Gastrocnemius medialis (tissue), 4 donors: ENCODE measurements at places on chromosomes 5 and 9.

- H3K36me3 ChIP-seq = no peaks in the 10 kb centered on the region
- H3K27me3 ChIP-seq = no peaks in the 10 kb centered on the region
- DNase-seq = no peak
- no peak overlapping the region for H3K4me3 ChIP-seq
- no peak overlapping the region for H3K27ac ChIP-seq
Measured at GRCh38 chr5:159415301-159415937, 85.1 kb upstream of the IL12B start.

DNA sequence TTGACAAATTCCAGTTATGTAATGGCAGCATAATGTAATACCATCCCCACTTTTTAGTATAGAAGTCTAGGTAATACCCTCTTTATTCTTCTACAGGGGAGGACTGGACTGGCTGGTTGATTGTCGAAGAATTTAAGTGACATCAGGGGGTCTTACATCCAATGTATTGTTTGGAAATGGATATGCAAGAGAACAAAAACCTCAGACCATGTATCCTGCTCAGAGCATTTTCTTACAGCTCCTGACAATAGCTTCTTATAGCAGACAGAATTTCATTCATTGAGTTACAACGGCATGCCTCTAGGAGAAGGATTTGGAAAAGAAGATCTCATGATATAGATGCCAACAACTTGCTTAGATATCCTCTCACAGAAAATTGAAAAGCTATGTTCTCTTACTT lies 2032.3 kb downstream of the EFNA5 start:
- H3K27ac ChIP-seq = no peak overlapping the region
- no peak for DNase-seq
- no peak overlapping the region for H3K4me3 ChIP-seq
- H3K27me3 ChIP-seq = no peaks in the 10 kb centered on the region
- H3K4me1 ChIP-seq = no peaks in the 10 kb centered on the region

GRCh38 chr5:166341740-166342337 lies 1949.6 kb upstream of the WWC1 start:
- no peaks in the 10 kb centered on the region for H3K27me3 ChIP-seq
- DNase-seq = no peak
- H3K4me1 ChIP-seq = no peaks in the 10 kb centered on the region
- no peak overlapping the region for H3K4me3 ChIP-seq

- no peaks in the 10 kb centered on the region for H3K27me3 ChIP-seq
- no peak for DNase-seq
- H3K36me3 ChIP-seq = no peaks in the 10 kb centered on the region
Measured at GRCh38 chr9:85228111-85228855, 513.5 kb downstream of the AGTPBP1 start.

DNA sequence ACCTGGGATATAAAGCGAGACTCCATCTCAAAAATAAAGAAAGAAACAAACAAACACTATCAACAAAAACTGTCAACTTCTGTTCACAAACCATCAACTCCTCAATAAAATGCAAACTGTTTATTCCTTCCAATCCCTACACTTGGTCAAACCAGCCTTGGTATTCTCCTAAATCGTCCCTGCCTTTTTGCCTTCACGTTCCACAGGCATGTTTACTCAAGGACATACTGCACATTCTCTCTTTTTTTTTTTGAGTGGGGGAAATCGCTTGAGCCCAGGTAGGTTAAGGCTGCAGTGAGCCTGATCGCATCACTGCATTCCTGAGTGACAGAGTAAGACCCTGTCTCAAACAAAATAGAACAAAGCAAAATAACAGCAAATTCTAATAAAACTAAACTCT lies 13.0 kb downstream of the UBAP2 start:
- no peak overlapping the region for H3K27ac ChIP-seq
- no peaks in the 10 kb centered on the region for H3K36me3 ChIP-seq

DNA sequence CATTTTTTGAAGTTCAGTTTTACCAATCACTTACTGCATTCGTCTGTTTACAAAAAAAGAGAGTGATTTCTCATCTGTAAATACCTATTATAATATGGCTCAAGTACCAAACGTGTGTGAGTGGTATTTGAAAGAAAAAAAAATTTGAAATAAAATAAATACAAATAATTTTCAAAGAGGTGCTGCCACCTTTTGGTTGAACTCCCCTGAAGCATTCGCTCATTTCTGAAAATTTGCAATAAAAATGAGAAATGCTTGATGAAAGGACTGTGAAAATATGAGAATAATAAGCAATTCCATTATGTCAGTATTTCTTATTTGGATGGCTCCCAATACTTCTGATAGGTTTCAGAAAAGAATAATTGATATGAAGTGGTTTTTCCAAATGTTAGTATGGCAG lies 409.9 kb downstream of the CTNND2 start:
- H3K36me3 ChIP-seq = no peaks in the 10 kb centered on the region
- no peaks in the 10 kb centered on the region for H3K4me1 ChIP-seq
- no peak overlapping the region for H3K27ac ChIP-seq
- H3K4me3 ChIP-seq = no peak overlapping the region

DNA sequence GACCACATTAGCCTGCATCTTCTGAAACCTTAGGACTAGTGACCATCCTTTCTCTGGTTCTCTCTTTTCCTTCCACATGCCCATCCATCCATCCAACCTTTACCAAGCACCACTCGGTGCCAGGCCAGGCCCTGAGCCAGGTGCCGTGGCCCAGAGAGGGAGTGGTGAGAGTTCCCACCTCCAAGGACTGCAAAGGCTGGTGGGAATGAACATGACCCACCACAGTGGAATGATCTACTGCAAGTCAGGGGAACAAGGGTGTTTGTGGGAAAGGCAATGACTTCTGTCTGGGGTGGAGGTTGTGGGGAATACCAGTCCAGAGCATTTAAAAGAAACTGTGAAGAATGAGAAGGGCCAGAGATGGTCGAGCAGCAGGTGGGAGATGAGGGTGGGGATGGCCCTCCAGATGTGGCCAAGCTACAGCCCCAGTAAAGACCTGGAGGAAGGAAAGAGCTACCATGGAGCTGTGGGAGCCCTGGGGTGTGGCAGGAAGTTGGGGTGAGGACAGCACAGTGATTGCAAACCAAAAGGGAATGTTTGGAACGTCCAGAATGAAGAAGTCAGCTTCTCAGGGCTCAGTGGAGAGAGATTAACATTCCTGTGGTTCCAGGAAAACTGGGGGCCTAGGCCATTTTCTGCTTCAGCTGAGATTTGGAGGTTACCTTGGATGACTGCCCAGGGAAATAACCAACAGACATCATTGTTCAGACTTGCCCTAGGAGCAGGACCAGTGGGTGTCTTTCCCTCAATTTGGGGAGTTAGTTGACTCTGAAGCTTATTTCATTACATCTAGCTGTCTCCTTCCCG lies 30.7 kb upstream of the CORO2A start:
- no peaks in the 10 kb centered on the region for H3K27me3 ChIP-seq
- peaks cover 8% of the 10 kb centered on the region for H3K4me1 ChIP-seq
- DNase-seq = no peak
- H3K36me3 ChIP-seq = no peaks in the 10 kb centered on the region

- H3K27ac ChIP-seq = no peak overlapping the region
- no peaks in the 10 kb centered on the region for H3K4me1 ChIP-seq
- H3K4me3 ChIP-seq = no peak overlapping the region
Measured at GRCh38 chr5:54021431-54022164, 288.8 kb downstream of the ARL15 start.

GRCh38 chr5:17067657-17068392 lies 131.7 kb upstream of the MYO10 start:
- H3K27me3 ChIP-seq = no peaks in the 10 kb centered on the region
- H3K36me3 ChIP-seq = no peaks in the 10 kb centered on the region
- no peaks in the 10 kb centered on the region for H3K4me1 ChIP-seq
- H3K27ac ChIP-seq = no peak overlapping the region
- no peak for DNase-seq

GRCh38 chr5:117615226-117615625 lies 1040.6 kb upstream of the SEMA6A start:
- H3K27ac ChIP-seq = no peak overlapping the region
- H3K36me3 ChIP-seq = no peaks in the 10 kb centered on the region
- no peak overlapping the region for H3K4me3 ChIP-seq
- no peaks in the 10 kb centered on the region for H3K27me3 ChIP-seq
- no peaks in the 10 kb centered on the region for H3K4me1 ChIP-seq

DNA sequence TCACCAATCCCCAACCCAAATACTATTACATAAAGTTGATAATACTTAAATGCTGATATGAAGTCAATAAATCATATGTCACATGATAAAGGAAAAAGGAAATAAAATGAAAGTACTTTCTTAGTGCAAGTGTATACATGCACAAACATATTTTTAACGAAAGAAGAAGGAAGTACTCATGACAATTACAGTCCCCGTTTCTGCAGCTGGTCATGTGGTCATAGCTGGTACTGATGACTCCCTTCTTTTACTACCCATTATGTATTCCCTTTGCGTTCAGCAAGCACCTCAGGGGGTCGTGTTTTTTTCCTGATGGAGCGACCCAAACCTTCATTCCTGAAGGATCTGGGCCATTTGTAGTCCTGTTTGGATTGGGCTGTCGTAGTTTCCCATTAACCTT lies 27.3 kb downstream of the CENPP start:
- no peak overlapping the region for H3K27ac ChIP-seq
- H3K27me3 ChIP-seq = no peaks in the 10 kb centered on the region
- no peak for DNase-seq
- H3K4me1 ChIP-seq = no peaks in the 10 kb centered on the region
- H3K36me3 ChIP-seq = no peaks in the 10 kb centered on the region
- no peak overlapping the region for H3K4me3 ChIP-seq

DNA sequence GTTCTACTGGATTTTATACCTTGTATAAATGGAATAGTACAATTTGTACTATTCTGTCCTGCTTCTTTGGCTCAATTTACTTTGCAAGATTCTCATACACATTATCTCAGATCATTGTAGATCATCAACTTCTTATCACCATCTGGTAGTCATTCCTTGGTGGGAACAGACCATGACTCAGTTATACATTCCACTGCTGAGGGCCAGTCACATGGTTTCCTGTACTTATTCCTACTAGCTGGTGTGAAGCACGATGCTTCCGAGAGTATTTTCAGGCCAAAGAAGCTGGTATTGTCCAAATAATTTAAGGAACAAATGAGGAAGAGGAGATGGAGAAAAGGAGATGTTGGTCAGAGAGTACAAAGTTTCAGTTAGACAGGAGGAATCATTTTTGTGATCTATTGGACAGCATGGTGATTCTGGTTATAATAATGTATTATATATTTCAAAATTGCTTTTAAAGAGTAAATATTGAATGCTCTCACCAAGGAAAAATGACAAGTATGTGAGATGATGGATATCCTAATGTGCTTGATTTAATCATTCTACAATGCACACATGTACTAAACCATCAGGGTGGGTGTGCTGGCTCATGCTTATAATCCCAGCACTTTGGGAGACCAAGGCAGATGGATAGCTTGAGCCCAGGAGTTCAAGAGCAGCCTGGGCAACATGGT lies 124.1 kb downstream of the SYK start:
- no peaks in the 10 kb centered on the region for H3K36me3 ChIP-seq
- no peak for DNase-seq
- no peaks in the 10 kb centered on the region for H3K27me3 ChIP-seq
- no peak overlapping the region for H3K4me3 ChIP-seq
- H3K4me1 ChIP-seq = peaks cover 9% of the 10 kb centered on the region

DNA sequence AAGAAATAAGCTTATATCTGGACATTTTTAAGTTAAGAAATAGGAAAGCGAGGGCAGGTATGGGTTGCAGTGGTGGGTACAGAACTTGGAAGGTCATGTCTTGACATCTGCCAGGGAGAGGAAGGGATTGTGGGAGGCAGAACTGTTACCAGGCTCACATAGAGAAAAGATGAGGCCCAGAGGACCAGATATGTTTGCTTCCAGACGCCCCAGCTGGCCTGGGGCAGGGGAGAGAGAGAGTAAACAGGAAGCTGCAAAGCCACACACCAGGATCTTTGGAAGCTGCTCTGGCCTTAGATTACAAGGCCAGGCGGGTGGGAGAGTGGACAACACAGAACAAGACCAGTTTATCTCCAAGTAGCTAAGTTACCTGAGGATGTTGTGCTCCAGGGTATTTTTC lies 71.2 kb downstream of the MARCHF11 start:
- H3K4me1 ChIP-seq = no peaks in the 10 kb centered on the region
- no peak overlapping the region for H3K27ac ChIP-seq
- no peak for DNase-seq
- no peaks in the 10 kb centered on the region for H3K27me3 ChIP-seq
- H3K36me3 ChIP-seq = no peaks in the 10 kb centered on the region

DNA sequence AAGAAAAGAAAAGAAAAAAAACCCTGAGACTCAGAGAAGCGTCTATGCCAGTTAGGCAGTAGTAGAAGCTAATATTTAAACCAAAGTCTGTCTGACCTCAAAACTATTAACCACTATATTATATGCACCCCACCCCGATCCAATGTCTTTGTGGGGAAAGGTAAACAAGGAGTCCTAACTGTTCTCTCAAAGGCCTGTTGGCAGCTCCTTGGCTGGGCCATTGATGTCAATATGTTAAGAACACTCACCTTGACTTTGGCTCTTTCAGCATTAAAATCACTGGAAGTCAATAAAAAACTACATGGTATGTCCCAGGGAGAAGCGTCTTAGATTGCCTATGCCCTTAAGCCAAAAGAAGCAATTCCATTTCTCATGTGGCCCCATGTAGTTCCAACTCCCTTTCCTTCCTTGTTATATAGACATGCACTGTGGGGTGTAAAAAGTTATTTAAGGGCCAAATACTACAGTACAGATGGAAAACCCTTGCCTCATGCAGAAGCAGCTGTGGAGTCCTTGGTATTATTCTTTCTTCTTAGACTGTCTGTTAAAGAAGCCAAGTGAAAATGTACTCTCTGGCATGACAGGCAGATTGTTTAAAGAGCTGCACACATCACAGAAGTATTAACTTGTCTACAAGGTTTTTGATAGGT lies 308.6 kb upstream of the RPS23 start:
- H3K36me3 ChIP-seq = no peaks in the 10 kb centered on the region
- H3K27me3 ChIP-seq = no peaks in the 10 kb centered on the region
- H3K4me1 ChIP-seq = no peaks in the 10 kb centered on the region
- no peak overlapping the region for H3K27ac ChIP-seq
- H3K4me3 ChIP-seq = no peak overlapping the region

DNA sequence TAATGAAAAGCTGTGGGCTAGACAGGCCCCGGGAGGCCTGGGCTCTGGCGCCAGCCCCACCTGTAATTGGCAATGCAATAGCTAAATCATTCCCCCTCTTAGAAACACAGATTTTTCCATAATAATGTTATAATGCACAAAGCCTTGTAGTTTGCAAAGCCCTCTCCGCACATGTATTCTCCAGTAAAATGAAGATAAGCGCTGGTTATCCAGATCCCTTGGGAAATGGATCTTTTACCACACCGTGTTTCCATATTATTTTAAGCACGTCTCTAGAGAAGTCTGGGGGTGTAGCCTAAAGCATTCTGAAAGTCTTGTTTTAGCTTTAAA lies 1.1 kb upstream of the APBA1 start:
- peak overlapping the region; percentile 75 for H3K4me3 ChIP-seq
- H3K4me1 ChIP-seq = peaks cover 6% of the 10 kb centered on the region
- no peaks in the 10 kb centered on the region for H3K36me3 ChIP-seq
- no peaks in the 10 kb centered on the region for H3K27me3 ChIP-seq
- peak overlapping the region; percentile 60 for H3K27ac ChIP-seq
